ENCODE measurements at places on chromosomes 13 and 19. TPM values are rescaled to one million over a fixed set of nuclear protein-coding genes. Genes with fewer than 3 reads are reported as not detected.

GRCh38 chr19:56348289-56348877 is 33.7 kb upstream of the ZSCAN5A start:
- DNase-seq, result no peak

- DNase-seq, result no peak
Observed at GRCh38 chr13:100409132-100409531, 179.5 kb downstream of the GGACT start.

The ZIC2 gene
- not detected for polyA plus RNA-seq

- DNase-seq, result no peak
Observed at GRCh38 chr13:110630566-110631119, 15.3 kb downstream of the NAXD start.

All from right renal pelvis (tissue), 4 donors.